ENCODE measurements at places on chromosomes 3 and 15.

DNA sequence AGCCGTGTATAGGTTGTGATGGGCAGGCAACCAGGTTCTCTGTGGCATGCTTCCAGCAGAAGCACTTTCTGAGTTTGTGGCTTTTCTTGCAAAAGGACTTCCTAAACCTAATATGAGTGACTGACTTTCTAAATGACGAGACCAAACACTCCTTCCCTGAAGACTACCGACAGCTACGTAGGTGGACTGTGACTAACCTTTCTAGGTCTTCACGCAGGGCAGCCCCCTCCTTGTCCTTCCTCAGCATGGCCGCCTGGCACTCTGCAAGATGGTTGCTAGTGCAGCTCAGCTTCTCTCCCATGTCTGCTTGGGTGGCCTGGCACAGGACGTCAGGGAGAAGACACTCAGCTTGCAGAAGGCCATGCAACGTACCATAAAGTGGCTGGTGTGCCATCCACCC is 20.9 kb downstream of the CXCR6 start:
- no peak for DNase-seq

GRCh38 chr15:92625251-92625980 is 30.2 kb downstream of the FAM174B start:
- DNase-seq: no peak

GRCh38 chr3:70658513-70659310 is 346.3 kb upstream of the MDFIC2 start:
- no peak for DNase-seq

GRCh38 chr3:76161856-76162255 is 376.5 kb upstream of the ZNF717 start:
- no peak for DNase-seq

DNA sequence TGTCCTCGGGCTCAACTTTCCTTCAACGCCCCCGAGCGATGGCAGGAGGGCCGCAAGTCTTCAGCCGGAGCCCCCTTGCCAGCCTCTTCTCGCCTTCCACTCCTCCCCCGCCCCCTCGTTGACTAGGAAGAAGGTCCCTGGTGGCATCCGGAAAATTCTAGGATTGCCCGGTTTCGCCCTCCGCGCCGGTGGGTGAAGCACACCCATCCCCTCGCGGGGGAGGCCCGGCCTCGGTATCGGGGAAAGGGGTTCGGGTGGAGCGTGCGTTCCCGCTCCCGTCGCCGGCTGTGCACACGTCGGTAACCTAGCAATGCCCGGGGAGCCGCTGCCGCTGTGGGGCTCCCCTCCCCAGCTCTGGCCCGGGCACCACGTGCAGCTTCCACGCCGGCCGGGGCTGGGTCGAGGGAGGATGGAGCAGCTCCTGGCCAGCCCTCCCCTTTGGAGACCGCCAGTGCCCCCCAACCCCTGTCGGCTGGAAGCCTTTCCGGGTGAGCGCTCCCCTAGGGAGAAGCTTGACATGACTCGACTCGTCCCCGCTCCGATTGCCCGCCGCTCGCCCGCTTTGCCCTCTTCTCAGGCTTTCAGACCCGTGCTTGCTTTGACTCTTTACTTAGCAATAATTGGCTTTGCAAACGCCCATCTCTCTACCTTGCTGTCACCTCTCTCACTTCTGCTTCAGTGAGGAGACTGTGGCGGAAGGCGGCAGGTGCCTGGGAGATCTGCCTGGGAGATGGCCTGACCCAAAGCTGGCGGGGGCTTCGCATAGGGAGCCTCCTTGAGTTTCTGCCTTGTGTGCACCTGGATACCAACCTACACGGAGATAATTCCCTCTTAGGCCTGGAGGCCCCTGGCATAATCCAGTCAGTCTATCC is 1.3 kb downstream of the CACNA1D start:
- no peak for DNase-seq
